Glomerular endothelial cell (primary cell): ENCODE measurements at places on chromosomes 4 and X. TPM values are rescaled to one million over a fixed set of nuclear protein-coding genes. Genes with fewer than 3 reads are reported as not detected.

YTHDC1 gene
- total RNA-seq: 34.7 and 50.1 TPM in 2 replicates

SLC2A9 gene
- 3.0 and 3.8 TPM in 2 replicates for total RNA-seq

GRCh38 chrX:2147928-2148327 is 352.8 kb downstream of the DHRSX start:
- DNase-seq: no peak

DNA sequence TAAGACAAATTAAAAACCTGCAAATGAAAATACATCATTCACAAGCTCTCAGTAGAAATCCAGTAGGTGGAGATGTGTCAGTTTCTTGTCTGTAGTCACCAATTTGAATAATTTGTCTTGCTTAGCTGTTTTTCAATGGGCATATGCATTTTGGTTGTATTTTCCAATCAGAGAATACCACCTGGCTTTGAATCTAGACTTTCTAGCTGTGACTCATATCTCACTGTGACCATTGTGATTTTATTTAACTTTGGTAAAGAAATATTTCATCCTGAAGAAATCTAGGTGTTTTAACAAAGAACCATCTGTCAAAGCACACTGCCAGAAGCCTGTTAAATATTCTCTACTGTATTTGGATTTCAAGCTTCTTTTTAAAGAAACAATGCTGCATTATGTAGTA is 1650.6 kb upstream of the IGFBP7 start:
- DNase-seq: no peak

GRCh38 chr4:53497487-53498244 is 93.6 kb downstream of the LNX1 start:
- no peak for DNase-seq
